ENCODE measurements at places on chromosomes 6 and 20. TPM values are rescaled to one million over a fixed set of nuclear protein-coding genes. Genes with fewer than 3 reads are reported as not detected.

The GNMT gene
- 2.0 TPM for total RNA-seq

The HRH3 gene
- not detected for total RNA-seq

The OSTM1 gene
- total RNA-seq = 36.6 TPM

The CLPSL2 gene
- total RNA-seq = not detected

The RPS6KA2 gene
- total RNA-seq = 63.4 TPM

The SDC4 gene
- 76.9 TPM for total RNA-seq

The ADGB gene
- total RNA-seq = not detected

The MCCD1 gene
- total RNA-seq = not detected

The DDX43 gene
- 0.52 TPM for total RNA-seq

The AIF1 gene
- total RNA-seq = 15.5 TPM

The PRL gene
- not detected for total RNA-seq

The SLC17A1 gene
- not detected for total RNA-seq

The CNBD2 gene
- total RNA-seq = 2.6 TPM

The PCSK2 gene
- 1.7 TPM for total RNA-seq

The ID4 gene
- 3.0 TPM for total RNA-seq

The MEP1A gene
- total RNA-seq = not detected

The BTN1A1 gene
- total RNA-seq = not detected

The SPDEF gene
- total RNA-seq = not detected

The HLA-DPB1 gene
- 41.5 TPM for total RNA-seq

The UNC5CL gene
- total RNA-seq = 0.20 TPM

GRCh38 chr6:125477156-125477555 is 175.4 kb upstream of the HDDC2 start:
- DNase-seq = no peak

DNA sequence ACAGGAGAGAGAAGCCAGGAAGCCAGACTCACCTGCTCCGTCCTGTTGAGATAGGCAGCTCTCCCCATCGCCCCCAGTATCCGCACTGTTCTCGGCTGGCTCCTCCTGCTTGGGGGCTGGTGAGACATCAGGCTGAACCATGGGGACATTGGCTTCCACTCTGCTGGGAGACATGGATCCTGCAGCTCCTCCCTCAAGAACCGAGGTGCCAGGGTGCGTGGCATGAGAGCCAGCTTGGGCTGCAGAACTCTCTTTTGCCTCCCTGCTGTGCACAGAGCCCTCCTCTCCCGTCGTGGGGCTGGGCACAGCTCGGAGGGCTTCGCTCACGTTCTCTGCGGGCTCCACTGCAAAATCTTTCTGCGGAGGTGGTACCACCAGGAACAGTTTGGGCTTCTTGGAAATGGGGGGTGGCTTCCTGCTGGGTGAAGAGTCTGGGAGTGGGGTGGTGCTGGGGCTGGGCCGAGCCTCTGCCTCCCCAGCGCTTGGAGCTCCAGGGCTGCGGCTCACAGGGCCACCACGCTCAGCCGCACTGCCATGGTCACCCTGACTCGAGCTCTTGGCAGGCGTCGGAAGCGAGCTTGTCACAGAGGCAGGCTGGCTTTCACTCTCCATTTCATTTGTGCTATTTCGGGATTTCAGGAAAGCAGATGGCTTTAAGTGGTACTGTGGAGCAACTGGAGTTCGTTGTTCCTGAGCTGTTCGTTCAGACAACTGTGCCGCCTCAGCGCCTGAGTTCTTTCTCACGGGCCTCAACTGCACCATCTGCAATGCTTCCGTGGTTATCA is 26.5 kb downstream of the HEBP2 start:
- peak; percentile 81 for DNase-seq

DNA sequence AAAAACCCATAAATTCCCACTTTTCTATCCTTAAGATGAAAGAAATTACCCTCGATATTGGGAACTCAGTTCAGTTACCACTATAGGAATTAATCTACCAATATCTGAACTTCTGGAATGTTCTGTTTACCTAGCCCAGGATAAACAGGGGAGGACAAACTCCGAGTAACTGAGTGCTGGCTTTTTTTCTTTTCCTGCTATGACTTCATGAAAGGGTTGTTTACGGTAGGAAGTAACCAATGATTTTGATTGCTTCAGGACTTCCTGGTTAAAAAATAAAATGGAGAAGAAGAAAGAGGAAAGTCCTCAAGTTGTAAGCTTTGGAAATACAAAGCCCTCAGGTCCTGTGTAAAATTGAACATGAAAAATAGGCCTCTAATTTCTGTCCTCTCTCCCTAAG is 167.7 kb downstream of the ZNF217 start:
- DNase-seq = no peak

DNA sequence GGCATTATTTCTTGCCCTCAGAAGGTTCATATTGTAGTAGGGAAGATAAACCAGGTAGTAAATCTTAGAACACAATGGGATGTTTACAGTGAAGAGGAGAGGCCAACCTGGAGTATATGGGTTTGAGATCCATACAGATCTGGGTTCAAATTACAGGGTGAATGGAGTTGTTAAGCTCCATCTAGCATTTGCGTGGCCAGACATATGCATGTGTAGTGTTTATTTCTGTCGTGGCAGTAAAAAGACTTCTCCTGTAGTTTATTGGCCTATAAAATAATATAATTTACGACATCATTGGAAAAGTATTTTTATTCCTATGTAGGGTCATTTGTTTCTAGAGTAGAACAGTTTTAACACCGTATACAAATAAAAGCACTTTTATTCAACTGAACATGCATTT is 25.2 kb upstream of the TULP4 start:
- DNase-seq = no peak

- no peak for DNase-seq
These were observed 7.8 kb downstream of the NAA20 start for GRCh38 chr20:20024942-20025341.

GRCh38 chr20:2799271-2799670 is 1.2 kb downstream of the CPXM1 start:
- DNase-seq = no peak

- DNase-seq = no peak
These were observed 235.4 kb upstream of the SLC35B3 start for GRCh38 chr6:8670792-8671191.

DNA sequence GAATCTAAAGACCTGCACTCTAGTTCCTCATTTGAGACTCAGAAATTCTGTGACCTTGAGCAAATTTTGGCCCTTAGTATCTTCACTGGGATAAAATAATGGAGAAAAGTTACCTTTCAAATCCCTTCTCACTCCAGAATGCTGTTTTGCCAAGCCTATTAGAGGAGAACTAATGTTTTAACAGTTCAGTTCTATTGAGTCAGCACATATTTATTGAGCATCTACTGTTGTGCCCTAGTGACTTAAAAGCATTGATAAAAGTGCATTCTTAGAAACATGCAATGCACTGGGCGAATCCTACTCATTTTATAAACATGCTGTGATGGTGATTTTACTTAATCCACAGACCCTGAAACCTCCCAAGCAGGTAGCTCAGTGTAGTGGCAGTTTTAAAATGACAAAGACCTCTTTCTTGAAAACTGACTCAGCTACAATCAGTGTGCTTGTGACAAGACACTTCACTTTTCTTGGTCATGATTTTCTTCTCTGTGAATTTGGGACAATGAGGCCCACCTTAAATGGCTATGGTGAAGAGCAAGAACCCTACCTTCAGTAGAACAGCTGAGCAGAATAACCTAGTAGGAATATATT is 312.0 kb downstream of the ALDH8A1 start:
- no peak for DNase-seq

DNA sequence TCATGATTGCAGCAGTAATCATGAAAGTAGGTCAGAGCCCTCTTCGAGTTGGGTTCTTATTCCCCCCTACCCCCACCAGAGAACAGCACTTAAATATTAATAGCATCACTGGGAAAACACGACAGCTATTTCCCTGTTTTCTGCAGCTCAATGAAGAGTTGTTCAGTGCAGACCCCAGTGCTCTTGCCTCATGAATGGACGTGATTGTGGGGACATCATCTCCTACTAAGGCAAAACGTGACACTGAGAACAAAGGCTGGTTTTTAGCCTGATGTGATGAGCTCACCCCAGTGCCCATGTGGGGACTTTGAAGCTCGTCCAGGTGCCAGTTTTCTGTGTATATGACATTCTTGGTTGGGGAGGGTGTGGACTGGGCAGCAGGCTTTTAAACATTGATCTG is 105.9 kb downstream of the SLC35F1 start:
- no peak for DNase-seq

DNA sequence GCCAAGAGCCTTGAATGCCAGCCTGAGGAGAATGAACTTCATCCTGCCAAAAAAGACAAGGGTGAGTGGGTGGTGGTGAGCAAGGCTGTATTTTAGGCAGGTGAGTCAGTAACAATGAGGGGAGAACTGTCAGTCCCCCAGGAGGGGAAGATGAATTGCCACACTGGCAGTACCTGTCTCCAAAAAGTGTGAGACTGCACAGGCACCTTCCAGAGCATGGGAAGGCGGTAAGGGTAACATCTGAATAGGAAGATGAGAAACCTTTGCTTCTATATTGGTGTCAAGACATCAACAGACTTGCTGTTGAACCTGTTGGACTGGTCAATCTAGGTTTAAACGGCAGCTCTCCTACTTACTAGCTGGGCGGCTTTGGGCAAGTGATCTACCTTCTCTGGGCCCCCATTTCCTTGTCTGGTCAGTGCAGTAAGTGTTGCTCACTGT is 30.9 kb downstream of the STK35 start:
- DNase-seq = no peak

GRCh38 chr20:60131375-60131774 is 173.2 kb downstream of the CDH26 start:
- no peak for DNase-seq

DNA sequence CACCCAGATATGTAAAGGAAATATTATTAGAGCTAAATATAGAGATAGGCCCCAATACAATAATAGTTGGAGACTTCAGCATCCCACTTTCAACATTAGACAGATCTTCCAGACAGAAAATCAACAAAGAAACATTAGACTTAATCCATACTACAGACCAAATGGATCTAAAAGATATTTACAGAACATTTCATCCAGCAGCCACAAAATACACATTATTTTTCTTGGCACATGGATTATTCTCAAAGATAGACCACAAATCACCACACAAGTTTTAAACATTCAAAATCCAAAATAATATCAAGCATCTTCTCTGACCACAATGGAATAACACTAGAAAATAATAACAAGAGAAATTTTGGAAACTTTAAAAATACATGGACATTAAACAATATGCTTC is 1159.1 kb upstream of the CITED2 start:
- DNase-seq = no peak

DNA sequence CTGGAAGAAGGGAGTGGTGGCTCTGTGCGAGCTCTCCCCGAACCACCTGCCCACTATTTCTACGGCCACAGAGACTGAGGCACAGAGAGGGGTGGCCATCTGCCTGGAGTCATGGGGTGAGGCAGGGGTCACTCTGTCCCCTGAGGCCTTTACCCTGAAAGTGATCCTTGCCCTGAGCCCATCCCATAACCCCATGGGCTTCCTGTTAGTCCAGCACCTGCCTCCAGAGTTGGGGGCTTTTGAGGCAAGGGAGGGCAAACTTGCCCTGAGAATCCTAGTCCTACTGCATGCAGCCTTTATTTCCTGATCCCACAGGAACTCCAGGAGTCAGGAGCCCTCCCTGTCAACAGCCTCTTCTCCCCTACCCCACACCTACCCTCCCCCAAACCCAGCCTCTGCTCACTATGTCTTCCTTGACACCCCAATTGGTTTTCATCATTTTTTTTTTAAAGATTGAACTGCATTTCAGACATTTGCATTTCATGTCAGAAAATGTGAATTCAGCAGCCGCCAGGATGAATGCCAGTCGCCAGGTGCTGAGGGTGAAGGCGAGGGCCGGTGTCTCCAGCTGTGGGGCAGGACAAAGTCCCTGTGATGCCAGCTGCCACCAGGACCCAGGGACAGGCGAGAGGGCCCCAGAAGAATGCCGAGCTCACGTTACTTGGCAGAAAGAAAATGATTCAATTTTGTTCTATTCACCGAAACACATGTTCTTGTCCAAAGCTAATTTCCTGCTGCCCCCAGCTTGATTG is 47.6 kb upstream of the NNAT start:
- DNase-seq = no peak

DNA sequence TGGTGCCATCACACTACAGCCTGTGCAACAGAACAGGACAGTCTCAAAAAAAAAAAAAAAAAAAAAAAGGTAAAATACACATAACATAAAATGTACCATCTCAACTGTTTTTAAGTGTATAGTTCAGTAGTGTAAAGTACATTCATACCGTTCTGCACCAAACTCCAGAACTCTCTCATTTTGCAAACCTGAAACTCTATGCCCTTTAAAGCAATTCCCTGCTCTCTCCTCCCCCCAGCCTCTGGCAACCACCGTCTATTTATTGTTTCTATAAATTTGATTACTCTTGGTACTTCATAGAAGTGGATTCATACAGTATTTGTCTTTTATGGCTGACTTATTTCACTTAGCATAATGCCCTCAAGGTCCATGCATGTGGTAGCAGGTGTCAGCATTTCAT is 12.9 kb downstream of the RIPOR2 start:
- no peak for DNase-seq

DNA sequence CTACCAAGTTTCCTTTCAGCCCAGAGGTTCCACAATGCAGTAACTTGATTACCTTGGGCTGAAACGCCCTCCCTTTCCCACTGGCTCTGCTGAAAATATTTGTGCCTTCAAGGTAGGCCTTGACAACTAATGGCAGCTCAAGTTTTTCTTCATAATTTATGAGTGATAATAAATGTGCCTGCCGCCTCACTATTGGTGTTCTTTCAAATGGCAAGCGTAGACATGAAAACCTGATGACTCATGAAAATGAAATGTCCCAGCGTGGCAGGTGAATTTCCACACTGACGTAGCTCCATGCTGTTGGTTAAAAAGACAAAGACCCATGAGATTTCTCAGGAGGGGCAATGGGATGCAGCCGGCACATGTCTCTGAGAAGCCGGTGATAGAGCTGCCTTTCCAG is 107.2 kb upstream of the GGTLC1 start:
- DNase-seq = no peak

GRCh38 chr6:122406187-122406586 is 6.7 kb downstream of the HSF2 start:
- no peak for DNase-seq

- DNase-seq = peak; percentile 56
These were observed at the start of gene TCP11 for GRCh38 chr6:35141007-35141655. TSS of gene TCP11 (minus strand) at chr6:35141339. CDS start at chr6:35140870, 469 bp downstream.

- DNase-seq = peak; percentile 80
These were observed 164.9 kb upstream of the RREB1 start for GRCh38 chr6:6942831-6943230.

- no peak for DNase-seq
These were observed 6.3 kb upstream of the FAM210B start for GRCh38 chr20:56352345-56353055.

DNA sequence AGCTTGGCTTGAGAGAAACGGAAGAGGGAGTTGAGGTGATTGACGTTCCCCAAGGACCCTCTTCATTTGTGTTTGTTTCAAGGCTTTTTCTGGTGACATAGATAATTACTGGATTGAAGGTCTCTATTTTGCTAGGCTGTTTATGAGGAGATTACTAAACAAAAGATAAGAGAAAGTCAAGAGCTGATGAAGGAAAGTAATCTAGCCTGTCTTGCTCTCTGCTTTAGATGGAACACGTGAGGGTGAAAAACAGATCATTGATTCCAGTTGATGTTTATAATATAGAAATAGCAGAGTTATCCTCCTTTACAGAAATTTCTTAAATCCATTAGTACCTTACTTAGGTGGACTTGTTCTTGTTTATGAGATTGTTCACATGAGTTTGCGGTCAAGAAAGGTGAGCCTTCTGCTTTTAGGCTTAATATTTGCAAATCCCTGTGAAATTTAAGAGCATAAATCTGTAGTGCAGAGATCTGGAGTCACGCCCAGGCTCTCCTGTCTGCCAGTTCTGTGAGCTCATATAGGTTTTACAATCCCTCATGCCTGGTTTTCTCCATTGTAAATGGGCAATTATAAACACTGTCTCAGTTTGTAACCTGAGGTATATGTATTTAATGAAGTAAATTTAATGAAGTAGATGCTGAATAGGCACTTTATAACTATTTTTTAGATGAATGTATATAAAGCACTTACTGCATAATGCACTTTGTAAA is 272.8 kb downstream of the NKAIN2 start:
- DNase-seq = no peak
